Femur (tissue), 1 donor: ENCODE measurements at places on chromosomes 3 and 15.

DNA sequence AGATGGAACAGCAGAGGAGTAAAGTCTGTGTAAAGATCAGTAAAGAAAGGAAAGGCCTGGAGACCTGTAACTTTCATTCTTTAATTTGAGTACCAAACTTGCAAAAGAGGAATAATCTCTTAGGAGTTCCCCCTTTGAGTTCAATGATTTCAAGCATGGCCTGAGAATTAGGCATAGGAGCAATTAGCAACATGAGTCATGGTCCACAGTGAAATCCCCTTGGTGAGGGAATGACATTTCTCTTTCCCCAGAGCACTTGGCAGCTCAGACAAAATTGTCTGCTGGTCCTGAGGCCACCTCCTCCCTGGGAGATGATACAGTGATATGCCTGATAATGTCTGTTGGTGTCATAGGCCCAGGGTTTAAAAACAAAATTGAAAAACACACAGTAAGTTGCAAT, 81.4 kb upstream of the CRBN start:
- DNase-seq, result no peak

GRCh38 chr3:168398371-168399025, 302.8 kb upstream of the GOLIM4 start:
- no peak for DNase-seq

- DNase-seq, result no peak
Observed at GRCh38 chr3:148998715-148999423, 7.5 kb downstream of the GYG1 start.

DNA sequence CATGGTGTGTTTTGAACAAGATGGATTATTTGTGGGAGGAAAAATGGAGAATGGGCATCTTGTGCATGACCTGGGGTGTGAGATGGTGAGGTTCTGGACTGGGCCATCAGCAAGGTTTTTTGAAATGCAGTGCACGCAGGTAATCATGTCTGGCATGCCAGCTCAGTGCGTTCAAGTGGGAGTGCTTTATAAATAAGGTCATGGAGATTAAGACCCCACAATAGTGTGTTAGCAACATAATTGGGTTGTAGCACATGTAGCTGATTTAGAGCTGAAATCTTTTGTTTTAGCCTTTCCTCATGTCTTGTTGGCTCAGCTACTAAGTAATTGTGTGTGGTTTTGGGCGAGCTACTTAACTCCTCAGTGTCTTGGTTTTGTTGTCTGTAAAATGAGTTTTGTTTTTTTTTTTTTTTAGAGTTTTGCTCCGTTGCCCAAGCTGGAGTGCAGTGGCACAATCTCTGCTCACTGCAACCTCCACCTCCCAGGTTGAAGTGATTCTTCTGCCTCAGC, 3.9 kb upstream of the CACNA1D start:
- DNase-seq, result no peak

DNA sequence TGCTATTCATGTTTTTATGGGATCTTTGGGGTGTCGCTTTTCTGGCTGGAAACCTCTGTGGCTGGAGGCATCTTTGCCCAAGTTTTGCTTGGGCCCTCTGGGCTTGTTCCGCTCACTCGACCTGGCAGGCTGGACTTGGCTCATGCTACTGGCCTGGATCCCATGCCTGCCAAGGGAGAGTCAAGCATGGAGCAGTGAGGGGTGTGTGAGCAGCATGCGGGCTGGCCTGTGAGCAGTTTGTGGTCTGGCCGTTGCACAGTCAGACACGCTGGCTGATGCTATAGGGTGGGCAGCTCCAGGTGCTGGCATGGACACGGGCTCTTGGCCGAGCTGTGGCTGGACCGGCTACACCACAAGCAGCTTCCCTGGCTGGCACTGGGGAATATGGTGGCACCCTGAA, 491.1 kb downstream of the AGBL1 start:
- no peak for DNase-seq

- DNase-seq, result no peak
Observed at GRCh38 chr15:25701721-25702465, 161.2 kb downstream of the ATP10A start.

- DNase-seq, result no peak
Observed at GRCh38 chr3:20422391-20422790, 236.4 kb upstream of the SGO1 start.

- no peak for DNase-seq
Observed at GRCh38 chr3:60391292-60391691, 860.0 kb downstream of the FHIT start.

DNA sequence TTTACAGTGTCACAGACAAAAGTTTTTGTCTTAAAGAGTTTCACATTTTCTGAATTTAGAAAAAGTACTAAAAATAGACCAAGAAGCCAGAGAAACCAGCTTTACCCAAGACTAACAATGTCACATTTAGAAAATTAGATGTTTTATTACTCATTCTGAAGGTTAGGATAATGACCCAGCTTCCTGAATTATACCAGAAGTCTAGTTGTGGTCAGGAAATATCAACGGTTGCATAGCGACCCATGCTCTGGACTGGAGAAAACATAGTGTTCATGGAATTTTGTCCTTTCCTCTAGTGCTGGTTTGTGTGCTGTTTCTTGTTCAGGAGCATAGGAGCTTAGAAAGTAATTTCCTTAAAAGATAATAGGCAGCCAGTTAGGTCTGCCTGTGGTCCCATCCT, 59.0 kb downstream of the DPPA2 start:
- DNase-seq, result peak; percentile 66

- DNase-seq, result peak; percentile 39
Observed at GRCh38 chr3:119497820-119498185, 544 bp upstream of the TIMMDC1 start.

DNA sequence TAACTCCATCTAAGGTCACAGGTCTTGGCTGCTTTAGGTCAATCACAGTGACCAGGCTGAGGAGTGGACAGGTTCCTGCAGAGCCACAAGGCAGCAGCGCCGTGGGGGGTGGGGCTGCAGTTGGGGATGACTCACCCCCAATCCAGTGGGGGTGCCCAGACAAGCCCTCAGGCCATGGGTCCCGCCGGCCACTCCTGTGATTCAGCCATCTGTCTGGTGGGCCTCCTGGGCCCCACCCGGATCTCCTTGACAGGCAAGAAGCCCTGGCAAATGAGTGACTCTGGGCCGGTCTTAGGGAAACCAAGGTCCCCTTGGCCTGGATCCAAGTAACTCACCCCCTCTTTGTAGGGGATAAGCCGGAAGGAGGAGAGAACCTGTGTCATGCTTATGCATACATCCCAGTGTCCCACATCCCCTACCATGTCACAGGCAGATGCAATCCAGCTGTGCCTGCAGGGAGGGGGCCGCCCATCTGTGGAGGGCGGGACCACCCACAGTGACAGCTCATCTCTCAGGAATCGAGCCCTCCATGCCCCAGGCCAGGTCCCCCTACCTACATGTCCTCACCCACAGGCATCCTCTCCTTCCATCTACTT, 495 bp upstream of the COL7A1 start:
- DNase-seq, result no peak

DNA sequence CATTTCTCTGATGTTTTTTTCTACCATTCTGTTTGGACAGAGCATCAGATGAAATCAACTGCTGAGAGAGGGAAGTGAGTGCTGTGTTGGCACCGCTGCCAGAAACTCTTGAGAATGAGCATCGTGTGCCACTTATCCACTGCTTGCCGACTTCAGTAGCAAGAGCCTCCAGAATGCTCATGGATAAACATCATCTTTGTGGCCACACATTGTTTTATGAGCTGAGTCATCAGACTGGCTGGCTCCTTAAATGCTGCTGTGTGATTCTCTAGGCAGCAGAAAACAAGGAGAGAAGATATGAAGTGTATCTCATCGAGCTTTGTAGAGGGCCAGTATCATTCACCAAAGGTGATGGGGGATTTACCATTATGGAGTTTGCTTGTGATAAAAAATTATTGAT, 3.4 kb upstream of the DOCK3 start:
- DNase-seq, result no peak

DNA sequence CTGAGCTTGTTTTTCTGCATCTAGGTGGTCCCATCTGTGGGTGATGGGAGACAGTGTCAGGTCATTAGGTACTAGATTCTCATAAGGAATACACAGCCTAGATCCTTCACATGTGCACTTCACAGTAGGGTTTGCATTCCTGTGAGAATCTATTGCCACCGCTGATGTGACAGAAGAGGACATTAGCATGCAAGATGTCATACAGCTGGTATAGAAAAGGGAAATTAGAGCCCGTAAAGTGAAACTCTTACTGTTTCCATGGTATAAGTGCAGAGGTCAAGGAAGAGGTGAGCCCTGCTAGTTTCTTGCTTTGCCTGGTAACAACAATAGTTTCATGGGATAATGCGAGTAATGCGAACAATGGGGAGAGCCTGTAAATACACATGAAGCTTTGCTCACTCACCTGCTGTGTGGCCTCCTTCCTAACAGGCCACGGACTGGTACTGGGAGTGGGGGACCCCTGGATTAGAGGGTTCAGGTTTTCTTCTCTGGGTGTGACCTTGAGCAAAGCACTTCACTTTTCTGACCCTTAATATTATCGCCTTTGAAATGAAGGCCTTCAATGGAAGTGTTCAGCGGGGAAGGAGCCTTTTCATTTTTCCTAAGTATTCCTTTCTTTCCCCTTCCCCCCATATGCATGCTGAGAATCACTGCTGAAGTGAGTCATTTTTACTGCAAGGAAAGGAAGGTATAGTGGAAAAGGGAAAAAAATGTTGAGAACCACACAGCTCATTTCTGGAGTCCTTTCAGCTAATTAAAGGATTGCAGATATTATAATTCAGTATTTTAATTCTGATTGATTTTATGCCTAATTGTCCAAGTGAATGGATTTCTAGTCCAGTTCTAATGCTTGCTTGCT, 286.4 kb downstream of the UBE2E2 start:
- DNase-seq, result no peak

- no peak for DNase-seq
Observed at GRCh38 chr15:68499620-68500312, 67.8 kb upstream of the ITGA11 start.

GRCh38 chr3:48601622-48601994, 6.5 kb upstream of the COL7A1 start:
- DNase-seq, result no peak

DNA sequence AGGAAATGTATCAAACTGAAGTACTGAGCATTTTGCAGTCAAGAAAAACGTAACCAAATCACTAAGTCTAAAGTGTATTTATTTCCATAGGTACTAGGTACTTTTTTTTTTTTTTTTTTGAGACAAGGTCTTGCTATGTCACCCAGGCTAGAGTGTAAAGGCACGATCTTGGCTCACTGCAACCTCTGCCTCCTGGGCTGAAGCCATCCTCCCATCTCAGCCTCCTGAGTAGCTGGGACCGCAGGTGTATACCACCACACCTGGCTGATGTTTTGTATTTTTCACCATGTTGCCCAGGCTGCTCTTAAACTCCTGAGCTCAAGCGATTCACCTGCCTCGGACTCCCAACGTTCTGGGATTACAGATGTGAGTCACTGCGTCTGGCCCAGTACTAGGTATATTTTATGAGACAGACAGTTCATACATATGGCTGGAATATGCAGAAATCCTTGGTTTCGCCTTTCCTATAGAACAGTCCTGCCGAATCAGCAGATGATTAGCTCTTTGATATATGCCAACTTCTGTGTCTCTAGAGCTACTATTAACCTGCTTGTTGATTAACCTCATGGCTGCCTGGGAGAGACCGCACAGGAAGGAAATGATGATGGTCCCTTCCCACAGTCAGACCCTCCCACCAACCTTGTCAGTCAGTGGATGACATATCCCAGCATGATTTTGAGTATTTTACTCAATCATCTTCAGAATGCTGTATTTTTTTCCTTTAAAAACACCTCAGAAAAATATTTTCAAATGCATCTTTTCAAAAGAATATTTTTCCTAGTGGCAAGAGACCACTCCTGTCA, 32.3 kb downstream of the TMOD3 start:
- DNase-seq, result no peak
